ENCODE measurements at places on chromosomes 2 and 18.

- no peak for DNase-seq
These were observed 123.1 kb upstream of the XIRP2 start for GRCh38 chr2:166765141-166765540.

GRCh38 chr2:145284551-145284950, 764.6 kb upstream of the ZEB2 start:
- DNase-seq, result no peak

DNA sequence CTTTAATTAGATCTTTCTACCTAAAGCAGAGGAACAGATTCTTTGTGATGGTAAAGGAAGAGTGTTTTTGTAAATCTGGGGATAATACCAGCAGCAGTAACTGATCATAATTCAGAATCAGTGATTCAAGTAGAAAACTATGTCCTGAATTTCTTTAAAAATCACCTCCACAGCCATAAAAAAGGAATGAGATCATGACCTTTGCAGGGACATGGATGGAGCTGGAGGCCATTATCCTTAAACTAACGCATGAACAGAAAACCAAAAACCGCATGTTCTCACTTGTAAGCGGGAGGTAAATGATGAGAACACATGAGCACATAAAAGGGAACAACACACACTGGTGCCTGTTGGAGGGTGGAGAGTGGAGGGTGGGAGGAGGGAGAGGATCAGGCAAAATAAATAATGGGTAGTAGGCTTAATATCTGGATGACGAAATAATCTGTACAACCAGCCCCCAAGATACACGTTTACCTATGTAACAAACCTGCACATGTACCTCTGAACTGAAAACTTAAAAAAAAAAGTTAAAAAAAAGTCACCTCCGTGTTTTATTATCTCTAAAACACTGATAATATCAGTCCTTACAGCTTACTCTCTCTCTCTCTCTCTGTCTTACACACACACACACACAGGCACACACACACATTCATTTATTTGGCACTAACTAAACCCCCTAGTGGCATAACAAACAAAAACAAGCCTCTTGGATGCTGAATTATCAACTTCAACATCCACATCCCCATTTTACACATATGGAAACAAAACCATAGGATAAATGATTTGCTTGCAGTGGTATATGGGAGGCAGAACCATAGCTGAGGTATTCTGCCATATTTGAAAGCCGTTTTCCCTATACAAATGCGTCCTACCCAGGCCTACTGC, 1.4 kb downstream of the TM4SF20 start:
- no peak for DNase-seq

DNA sequence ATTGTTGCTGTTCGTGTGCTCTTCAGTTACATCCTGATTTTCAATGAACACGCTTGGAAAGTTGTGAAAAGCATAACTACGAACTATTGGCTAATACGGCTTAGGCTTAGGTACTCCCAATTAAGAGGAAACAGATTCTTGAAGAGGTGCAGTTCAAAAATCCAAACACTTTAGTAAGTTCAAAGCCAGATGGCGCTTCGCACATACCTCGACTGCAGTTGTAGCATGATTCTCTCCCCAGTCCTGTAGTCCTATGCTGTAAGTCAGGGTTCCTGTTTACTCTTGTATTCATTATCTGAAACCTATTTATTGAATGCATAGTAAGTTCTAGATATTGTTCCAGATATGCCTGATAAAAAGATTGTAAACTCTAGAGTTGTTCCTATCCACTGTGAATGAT, 165.2 kb downstream of the TRIB2 start:
- no peak for DNase-seq

DNA sequence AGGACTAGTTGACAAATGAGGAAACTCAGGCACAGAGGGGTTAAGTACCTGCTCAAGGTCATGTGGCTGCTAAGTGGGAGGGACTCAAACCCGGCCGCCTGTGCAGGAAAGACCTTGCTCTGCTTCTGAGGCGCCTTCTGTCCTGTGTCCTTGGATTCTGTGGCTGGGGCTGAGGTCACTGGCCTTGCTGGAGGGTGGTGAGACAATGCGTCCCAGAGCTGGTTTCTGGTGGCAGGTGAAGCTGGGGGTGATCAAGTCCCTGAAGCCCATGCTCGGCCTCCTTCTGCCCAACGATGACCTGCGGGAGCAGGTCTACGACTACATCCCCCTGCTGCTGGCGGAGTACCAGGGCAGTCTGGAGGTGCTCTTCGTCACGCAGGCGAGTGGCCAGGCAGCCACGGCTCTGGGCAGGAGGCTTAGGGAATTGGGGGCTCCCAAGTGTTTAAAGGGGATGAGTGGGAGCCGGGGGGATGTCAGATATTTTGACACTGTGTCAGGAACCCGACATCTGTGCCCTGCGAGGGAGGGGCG, 16.1 kb downstream of the MROH2A start:
- no peak for DNase-seq

- no peak for DNase-seq
These were observed 126.2 kb downstream of the AGPS start for GRCh38 chr2:177518754-177519153.

Measured in stimulated activated CD4-positive, alpha-beta T cell treated with anti-CD3 and anti-CD28 coated beads, Interleukin-1b, Interleukin-23, amount 100 ng/mL, for 1 hour (primary cell).